Hepatic stellate cell (primary cell): ENCODE measurements at places on chromosomes 16 and 17.

- DNase-seq, result no peak
Observed at GRCh38 chr17:80499961-80500665, 23.7 kb upstream of the NPTX1 start.

DNA sequence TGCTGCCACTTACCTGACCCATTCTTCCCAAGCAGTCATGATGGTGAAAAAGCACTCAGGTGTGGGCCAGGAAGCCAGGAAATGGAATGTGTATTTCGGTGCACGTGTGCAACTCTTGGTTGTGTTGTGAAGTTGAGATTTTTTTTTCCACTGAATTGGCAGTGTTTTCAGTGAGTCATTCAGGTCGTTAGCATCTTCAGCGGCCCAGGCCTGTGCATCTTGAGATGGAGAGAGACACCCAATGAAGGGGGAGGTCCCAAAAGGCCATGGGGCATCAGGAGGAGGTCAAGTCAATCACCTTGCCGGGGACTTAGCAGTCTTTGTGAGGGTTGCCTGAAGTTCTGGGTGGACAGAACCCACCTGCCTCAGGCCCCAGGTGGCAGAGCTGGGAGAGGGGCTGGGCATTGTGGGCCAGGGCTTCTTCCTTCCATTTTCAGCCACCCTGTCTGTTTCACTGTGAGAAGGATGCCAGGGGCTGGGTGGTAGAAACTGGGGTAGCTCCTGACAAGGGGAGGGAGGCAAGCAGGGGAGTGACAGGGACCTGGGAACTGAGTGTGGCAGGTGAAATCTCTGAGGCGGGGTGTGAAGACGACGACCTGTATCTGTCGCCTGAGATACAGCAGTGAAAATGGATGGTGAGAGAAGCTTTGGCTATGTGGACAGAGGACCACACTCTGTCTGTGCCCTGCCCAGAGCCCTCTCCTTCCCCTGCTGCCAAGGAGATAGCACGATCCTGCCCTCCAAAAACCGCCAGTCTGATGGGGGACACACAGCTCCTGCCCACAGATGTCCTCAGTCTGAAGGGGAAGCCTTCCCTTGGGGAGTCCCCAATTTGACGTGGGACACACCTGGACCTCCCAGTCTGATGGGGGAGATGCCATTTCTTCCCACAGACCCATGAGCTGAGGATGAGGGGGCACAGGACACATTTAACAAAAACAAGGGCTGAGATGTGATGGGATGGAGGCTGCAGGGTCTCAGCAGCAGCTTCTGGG lies 11.9 kb downstream of the TBKBP1 start:
- no peak for DNase-seq

- no peak for DNase-seq
Observed at GRCh38 chr17:57046749-57047148, 38.3 kb upstream of the AKAP1 start.

GRCh38 chr16:2078691-2079090 lies 30.9 kb downstream of the TSC2 start:
- no peak for DNase-seq

DNA sequence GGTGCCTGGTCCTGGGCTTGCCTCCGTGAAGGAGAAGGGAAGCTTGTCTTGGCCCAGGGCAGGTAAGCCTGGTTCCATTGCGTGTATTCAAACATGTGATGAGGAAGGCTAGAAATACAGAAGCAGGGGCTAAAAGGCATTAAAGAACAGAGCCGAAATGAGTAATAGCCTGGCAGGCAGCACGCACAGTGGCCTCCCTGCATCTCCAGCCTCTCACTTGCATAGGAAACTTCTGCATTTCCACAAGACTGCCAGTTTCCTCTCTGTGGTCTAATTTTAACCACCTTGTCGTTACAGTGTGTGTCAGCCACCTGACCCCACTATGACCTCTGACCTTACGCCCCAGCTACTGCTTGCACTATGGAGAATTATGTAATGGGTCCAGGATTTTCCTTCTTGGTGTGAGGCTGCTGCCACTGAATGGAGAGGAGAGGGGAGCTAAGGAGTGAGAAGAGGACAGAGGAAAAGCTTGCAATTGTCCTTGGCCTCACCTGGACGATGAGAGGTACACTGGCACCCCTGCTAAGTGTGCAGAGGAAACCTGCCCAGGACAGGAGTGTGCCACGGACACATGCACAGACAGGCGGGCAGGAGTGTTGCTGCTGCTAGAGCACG lies 32.8 kb downstream of the HIC1 start:
- no peak for DNase-seq

DNA sequence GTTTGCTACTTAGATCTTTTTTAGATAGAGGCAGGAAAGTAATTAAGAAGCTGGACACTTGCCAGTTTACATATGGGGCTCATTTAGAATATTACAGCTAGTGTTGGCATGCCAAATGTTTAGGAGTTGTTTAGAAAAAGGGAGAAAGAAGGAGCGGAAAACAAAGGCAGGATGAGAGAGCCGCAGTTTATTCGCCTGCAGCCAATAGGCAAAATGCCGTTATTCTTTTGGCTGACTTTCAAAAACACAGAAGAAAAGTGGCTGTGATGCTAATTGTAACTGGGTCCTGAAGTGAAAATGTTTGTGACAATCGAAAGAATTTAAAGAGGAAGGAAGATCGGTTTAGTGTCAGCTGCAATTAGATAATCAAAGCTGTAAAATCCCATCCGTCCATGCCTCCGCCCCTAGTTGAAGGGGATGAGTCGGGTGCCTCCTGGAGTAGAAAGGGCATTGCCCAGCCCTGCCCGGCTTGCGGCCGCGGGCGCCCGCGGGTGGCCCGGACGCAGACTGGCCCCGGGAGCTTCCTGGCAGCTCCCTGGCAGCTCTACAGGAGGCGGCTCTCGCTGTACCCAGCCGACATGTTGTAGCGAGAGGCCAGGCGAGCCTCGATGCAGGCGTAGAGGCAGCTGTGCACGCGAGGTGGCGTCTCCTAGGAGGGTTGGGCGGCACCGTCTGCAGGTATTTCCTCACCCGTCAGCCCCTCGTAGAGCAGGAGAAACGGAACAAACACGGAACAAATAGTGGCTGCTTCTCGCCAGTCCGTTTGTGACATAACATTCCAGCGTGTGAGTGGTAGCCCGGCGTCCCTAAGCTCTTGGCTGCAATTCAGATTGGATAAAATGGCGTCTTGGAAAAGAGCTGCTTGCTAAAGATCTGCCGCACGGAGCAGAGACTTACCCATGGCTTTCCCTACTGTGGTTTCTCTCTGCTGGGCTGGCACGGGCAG lies 82.2 kb downstream of the TNRC6C start:
- peak; percentile 58 for DNase-seq

DNA sequence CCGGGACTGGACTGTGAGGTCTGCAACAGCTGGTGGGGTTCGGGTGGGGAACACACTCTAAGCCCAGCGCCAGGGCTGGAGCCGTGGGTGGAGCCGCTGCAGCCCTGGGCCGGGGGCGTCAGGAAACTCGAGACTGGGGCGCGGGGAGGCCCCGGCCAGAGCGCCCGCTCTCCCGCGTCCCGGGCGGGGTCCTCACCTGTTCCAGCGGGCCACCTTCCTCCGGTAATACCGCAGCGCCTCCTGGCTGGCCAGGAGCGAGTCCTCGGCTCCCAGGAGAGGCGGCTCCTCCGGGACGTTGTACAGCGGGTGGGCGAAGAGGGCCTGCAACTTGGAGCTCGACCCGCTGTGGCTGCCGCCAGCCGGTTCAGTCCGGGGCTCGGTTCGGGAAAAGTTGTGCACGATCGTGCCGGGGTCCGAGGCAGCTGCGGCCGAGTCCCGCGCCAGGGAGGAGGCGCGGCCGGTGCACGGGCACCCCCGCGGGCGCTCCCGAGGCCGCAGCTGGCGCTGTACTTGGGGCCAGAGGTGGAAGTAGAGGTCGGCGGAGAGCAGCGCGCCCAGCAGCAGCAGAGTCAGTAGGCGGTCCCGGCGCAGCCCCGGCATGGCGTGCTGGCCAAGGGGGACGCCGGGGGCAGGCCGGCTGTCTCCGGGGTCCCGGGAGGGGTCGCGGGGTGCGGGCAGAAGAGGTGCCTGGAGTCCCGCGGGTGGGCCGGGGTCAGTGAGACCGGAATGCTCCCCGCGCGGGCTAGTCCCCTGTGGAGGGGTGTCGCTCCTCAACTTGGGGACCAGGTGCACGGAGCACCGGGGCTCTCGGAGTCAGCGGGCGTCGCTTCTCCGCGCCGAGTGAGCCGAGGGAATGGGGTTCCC lies 868 bp downstream of the FAM20A start:
- no peak for DNase-seq

DNA sequence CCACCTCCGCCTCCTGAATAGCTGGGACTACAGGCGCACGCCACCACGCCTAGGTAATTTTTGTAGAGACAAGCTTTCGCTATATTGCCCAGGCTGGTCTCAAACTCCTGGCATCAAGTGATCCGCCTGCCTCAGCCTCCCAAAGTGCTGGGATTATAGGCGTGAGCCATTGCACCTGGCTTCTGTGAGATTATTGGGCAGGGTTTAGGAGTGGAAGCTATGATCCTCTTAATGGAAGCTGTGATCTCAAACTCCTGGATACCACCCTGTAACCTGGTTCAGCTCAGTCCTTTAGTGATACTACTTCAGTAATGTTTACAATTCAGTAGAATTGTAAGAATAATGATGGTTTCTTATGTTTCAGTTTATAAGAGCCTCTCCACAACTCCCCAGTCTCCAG lies 14.1 kb downstream of the NFE2L1 start:
- DNase-seq, result no peak

DNA sequence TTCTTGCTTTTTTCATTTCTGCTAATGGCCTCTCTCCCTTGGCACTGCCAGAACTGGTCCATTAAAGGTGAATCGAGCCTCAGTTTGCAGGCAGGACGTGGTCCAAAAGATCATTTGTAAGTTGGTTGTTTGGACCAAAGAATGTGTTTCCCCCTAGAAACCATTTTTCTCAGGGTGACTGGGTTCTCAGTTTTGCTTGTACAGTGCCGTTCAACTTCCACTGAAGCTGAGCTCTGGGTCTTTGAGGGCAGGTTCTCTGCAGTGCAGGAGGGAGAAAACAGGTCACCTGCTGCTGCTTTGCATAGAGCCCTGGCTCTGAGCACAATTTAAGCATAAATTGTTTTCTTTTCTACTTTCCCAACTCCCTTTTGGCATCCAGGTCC lies 9.0 kb upstream of the AMZ2 start:
- no peak for DNase-seq

DNA sequence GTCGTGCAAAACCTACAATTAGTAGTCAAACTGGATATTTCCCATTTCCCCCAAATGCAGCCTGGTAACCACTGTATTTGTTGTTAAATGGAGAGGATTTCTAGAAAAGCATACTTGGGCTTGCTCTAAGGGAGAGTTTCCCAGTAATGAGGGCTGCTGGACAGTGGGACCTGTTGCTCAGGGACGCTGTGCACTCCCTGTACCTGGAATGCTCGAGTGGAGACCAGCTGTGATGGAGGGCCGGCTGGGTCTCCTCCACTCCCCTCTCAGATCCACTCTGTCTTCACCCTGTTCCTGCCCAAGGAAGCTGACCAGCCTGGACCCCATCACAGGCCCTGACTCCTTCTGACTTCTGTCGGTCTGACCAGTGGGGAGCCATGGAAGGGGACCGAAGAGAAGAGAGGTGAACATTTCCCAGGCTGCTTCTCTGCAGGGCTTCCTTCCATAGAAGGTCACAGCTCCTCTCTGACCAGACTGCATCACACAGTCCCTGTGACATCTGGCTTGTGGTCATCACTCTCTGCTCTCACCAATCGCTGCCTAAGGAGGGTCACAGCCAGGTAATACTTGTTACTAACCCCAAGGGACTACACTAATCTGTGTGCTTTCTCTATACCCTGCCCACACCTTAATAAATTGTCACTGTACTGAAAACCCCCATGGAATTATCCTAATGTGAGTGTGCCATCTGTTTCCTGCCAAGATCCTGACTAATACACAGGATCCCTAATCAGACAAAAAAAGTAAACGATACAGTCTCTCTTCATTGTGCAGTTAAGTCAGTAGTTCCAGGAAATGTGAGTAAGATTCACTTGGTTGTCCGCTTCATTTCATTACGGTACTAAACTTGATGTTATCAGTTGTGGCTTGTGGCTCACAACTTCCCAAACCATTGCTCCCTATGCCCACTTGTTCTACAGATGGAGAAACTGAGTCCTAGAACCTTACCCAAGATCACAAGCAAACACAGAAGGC lies 102.4 kb downstream of the CCT6B start:
- DNase-seq, result no peak

DNA sequence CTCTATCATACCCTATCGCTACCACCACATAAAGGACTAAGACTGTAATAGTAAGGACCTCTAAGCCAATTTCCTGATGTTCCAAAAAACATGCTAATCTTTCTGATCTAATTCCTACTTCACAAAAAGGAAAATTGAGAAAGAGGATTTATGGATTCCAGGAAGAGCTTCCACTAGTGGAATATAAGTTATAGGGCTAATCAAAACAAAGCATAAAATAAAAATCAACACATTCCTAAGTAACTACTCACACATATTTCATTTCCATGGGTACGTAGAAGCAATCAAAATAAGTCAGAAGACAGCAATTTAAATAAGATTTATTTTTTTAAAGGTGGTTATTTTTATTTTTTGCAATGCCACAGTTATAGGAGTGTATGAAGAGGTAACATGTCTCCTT lies 12.4 kb downstream of the CCDC43 start:
- DNase-seq, result peak; percentile 55

GRCh38 chr17:50355701-50356341 lies 9.9 kb downstream of the XYLT2 start:
- DNase-seq, result no peak

GRCh38 chr16:74291577-74292208 lies 4.9 kb upstream of the PSMD7 start:
- no peak for DNase-seq

- no peak for DNase-seq
Observed at GRCh38 chr17:2695243-2695960, 16.2 kb downstream of the CLUH start.

- DNase-seq, result no peak
Observed at GRCh38 chr16:88606148-88606757, 32.1 kb upstream of the IL17C start.

GRCh38 chr17:13030459-13031300 lies 12.9 kb upstream of the ELAC2 start:
- peak; percentile 49 for DNase-seq

DNA sequence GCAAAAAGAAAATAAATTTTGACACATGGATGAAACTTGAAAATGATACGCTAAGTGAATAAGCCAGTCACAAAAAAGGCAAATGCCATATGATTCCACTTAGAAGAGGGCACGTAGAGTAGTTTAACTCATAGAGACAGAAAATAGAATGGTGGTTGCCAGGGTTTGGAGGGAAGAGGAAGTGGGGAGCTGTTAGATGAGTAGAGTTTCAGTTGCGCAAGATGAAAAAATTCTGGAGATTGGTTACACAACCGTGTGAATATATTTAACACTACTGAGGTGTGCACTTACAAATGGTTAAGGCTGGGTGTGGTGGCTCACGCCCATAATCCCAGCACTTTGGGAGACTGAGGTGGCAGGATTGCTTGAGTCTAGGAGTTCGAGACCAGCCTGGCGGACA lies 93.4 kb upstream of the TMEM132E start:
- no peak for DNase-seq

DNA sequence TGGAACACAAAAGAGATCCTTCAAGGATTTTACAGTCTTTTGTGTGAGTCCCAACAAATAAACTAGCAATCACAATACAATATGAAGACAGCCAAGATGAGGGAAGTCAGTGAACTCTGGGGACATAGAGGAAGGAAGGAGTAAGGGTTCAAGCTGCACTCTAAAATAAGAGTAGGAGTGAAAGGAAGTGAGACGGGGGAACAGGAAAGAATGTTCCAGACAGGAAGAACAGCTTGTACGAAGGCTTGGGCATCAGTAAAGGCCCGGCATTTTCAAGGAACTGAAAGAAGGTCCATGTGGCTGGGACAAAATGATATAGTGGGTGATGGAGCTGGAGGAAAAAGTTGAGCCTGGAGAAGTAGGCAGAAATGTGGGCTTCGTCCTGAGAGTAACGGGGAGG lies 4.5 kb downstream of the CCL17 start:
- DNase-seq, result no peak
